ENCODE measurements at places on chromosomes 13 and 19.
A peak's percentile ranks its signal among the peaks of the same experiment; 100 is the strongest.

GRCh38 chr13:25901460-25902376 is 150.1 kb downstream of the SHISA2 start:
- DNase-seq, result peak; percentile 87

DNA sequence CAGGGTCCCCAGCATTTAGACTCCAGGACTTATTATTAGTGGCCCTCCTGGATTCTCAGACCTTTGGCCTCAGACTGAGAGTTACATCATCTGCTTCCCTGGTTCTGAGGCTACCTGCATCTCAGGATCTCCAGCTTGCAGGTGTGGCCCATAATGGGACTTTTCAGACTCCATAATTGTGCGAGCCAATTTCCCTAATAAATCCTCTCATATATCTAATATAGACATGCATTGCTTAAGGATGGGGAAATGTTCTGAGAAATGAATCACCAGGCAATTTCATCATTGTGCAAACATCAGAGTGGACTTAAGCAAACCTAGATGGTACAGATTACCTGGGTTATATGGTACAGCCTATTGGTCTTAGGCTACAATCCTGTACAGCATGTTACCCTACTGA is 116.5 kb upstream of the FBXL3 start:
- peak; percentile 1 for DNase-seq

- peak; percentile 34 for DNase-seq
Observed at GRCh38 chr13:101341464-101341863, 74.8 kb downstream of the NALCN start.

DNA sequence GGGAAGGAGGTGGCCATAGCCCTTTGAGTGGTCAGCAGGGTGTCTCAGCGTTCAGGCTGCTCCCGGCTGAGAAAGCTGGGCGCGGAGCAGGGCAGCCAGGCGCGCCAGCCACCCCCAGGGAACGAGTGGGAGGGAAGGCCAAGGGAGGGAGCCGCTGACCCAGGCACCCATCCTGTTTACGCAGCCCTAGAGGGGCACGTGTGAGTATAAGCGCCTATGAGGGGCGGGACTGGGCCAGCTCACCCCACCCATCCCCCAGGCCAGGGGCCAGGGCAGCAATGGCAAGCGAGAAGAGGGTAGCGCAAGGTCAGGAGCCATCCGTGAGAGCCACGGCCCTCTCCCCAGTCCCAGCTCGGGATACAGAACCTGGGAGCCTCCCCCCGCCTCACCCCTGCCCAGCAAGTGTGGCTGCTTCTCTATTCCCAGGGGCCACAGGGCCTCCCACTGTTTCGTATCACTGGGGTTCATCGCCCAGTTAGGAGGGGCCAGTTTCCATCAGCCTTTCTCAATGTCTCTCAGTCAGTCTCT is 897 bp upstream of the DMKN start:
- DNase-seq, result no peak

- DNase-seq, result no peak
Observed at GRCh38 chr13:60646620-60647019, 249.6 kb downstream of the TDRD3 start.
